ENCODE measurements at places on chromosomes 2 and 18.

GRCh38 chr2:32841931-32842898 is 104.5 kb upstream of the LTBP1 start:
- no peak for DNase-seq

DNA sequence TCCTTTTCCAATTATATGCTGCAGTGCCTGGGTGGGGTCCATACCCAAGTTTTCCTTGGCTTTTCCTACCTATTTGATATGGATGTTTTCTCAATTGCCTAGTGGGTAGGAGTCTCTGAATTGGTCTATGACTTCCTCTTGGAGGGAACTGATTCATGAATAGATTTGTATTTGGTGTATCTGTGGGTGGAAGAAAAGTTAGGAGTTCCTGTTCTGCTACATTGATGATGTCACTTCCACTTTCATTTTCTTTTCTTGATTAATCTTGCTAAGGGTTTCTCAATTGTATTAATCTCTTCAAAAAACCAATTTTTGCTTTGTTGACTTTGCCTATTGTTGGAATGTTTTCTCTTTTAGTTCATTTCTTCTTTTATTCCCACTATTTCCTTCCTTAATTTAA is 37.4 kb upstream of the SLC9A2 start:
- DNase-seq: no peak

- no peak for DNase-seq
These were observed 64.8 kb upstream of the EML6 start for GRCh38 chr2:54658564-54659071.

DNA sequence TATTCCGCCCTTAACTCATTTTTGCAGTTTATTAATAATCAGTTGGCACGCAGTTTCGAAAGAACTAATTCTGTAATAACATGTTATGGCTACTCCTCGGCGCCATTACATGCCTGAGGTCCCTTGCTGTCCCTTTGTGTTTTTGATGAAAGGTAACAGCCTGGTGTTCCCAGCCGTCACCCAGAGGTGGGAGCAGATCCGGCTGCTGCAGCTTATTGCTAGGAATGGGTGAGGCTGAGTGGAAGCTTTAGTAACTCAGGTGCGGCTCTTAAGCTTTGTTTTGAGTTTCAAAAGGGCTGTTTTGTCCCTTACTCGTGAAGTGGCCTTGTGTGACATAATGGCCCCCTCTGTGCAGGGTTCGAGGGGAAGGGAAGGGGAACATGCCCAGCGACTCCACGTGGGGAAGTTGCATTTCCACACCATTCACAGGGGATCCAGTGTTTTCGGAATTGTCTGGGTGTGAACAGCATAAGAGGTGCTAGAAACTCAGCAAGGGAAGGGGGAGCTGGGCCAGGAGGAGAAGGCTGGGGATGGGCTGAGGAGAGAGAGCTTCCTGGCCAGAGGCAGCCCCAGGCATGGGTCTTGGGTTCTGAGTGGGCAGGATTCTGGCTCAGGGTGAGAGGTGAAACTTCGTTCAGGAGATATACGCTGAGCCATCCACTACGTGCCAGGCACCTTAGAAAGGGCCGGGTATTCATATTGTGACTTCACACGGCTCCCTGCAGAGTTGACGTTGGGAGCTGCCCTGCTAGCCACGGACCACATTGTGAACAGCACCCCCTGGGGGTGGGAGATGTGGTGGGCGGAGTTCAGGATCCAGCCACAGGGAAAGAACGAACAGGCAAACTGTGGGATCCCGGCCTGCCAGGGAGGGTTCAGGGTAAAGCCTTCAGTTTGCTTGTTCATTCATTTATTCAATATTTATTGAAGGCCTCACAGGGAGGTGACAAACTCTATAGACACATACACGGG is 84.4 kb downstream of the TGOLN2 start:
- DNase-seq: no peak

DNA sequence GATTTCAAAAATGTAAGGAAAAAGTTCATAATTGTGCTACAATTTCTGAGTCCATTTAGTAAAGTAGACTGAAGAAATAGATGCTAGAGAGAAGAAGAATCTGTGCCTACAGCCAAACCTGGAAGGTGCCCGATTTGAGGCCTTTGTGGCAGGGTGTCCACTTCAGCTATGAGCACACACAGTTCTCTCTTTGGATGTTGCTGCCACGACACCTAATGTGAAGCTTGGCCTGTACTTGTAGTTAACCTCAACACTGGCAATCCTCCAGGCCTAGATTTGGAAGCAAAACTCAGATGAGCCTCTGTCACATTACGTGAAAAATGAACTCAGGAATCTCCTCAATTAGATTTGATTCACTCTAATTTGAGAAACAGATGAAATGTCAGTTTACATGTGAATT is 90.1 kb upstream of the LRP1B start:
- DNase-seq: no peak

DNA sequence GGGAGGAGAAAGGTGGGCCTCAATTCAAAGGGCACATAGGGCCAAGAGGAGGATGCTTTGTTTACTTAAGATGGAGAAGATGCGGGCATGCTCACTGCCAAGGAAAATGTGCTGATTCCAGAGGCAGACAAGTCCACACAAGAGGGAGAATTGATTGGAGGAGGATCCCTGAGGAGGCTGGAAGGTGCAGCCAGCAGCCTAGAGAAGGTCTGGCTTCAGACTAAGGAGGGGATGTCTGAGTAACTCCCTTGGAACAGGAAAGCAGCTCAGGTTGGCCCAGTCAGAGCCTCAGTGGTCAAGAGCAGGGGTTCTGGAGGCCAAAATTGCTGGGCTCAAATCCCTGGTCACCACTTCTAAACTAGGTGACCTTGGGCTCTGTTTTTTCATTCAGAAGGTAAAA is 265.5 kb upstream of the NCKAP5 start:
- no peak for DNase-seq

DNA sequence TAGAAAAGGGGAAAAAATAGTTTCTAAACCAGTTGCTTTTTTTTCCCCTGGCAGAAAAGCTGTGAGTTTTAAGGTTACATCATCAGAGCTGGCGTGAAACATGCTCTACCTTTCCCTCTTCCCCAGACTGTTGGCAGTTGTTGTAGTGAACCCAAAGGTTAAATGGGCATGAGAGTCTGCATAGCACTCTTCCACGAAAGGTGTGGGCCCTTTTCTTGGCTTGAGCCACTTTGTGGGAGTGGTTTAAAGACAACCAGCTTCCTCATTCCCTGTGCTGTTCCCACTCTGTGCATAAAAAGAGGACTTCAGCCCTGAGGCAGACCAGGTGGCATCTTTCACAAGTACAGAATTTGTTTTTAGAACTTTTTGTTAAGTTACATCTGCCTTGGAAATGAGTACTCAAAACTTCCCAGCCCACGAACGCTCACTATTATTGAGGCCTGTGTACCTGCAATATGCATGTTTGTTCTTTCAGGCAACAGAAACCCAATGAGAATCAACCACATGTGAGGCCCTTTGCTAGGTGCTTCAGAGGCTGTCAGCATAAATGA is 243.8 kb downstream of the BABAM2 start:
- no peak for DNase-seq

- no peak for DNase-seq
These were observed 16.9 kb upstream of the CFAP36 start for GRCh38 chr2:55502590-55503141.

- DNase-seq: no peak
These were observed 27.9 kb downstream of the WDR33 start for GRCh38 chr2:127783101-127783500.

DNA sequence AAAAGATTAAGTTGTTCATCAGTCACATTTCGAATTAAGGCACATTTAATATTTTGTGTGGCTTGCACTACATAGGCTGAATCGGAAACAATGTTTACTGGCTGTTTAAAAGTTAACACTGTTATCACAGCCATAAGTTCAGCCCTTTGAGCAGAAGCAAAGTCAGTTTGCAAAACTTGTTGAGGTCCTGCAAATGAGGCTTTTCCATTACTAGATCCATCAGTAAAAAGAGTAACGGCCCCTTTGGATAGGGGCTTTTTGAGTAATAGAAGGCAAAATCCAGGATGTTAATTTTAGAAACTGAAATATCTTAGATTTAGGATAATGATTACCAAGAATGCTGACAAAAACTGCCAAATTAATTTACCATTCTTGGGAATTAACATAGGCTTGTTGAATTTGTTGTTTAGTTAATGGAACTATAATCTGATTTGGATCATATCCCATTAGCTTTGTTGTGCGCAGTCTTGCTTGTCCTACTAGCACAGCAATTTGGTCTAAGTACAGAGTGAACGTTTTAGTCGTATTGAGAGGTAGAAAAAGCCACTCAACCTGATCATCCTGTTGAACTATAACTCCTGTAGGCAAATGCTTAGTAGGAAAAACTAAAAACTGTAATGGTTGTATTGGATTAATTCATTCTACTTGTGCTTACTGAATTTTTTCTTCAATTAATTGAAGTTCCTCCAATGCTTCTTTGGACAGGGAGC is 13.9 kb upstream of the SUCLG1 start:
- DNase-seq: no peak

DNA sequence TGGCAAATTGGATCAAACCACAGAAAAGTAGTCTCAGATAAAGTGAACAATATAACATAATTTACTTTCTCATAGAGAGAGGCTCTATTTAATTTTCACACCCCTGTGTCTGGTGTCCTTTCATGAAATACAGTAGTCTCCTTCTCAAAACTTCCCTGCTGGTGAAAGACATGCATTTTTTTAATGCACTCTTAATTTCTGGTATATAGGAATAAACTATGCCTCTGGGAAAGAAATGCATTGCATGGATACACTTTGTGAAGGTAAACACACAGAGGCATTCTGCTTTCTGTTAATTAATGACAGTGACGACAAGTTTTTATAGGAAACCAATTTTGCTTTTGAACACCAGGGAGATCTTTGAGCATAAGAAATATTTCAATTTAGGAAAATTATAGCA is 24.1 kb upstream of the TMEM178A start:
- DNase-seq: no peak

- DNase-seq: no peak
These were observed 94.6 kb downstream of the EN1 start for GRCh38 chr2:118752762-118753429.

DNA sequence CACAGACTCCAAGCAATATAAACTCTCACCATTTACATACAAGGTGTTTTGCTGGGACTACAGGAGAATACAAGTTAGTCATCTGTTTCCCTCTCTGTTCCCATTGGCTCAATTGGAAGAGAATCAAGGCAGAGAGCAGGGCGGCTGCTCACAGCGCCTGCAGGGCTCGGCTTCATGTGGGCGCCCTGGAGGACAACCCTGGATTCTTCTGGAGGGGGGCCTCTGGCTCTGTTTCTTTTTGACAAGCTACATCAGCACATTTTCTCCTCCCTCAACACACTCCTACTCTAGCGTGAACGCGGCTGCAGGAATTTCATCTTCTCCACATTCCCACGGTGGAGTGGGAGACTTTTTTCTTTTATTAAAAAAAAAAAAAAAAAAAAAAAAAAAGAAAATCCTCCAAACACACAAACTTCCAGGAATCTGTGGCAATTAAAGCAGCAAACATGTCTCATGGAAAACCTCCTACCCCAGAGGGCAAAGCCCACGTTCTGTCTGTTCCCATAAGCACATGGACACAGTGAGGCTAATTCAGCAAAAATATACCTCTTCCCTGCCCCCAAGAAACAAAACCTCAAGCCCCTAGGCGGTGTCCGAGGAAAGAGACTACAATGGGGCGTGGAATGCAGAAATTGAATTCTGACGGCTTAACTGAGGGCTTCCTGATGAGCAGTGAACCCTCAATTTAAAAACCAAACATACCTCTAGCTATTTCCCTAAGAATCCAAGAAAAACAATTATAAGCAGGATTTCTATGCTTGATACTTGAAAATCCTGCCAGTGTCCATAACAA is 50.6 kb downstream of the PARD6G start:
- DNase-seq: no peak

GRCh38 chr2:233953087-233953801 is 36.1 kb downstream of the TRPM8 start:
- DNase-seq: no peak

GRCh38 chr2:211035548-211036185 is 479.3 kb downstream of the CPS1 start:
- no peak for DNase-seq

- DNase-seq: no peak
These were observed 249.7 kb upstream of the NCKAP5 start for GRCh38 chr2:133817680-133818566.

GRCh38 chr2:13180729-13181128 is 464.0 kb downstream of the TRIB2 start:
- no peak for DNase-seq

- DNase-seq: no peak
These were observed 8.4 kb upstream of the LIMS2 start for GRCh38 chr2:127683757-127684156.

- DNase-seq: no peak
These were observed 36.5 kb downstream of the NCOA1 start for GRCh38 chr2:24527536-24527935.

GRCh38 chr2:123853161-123853560 is 171.9 kb upstream of the CNTNAP5 start:
- no peak for DNase-seq

GRCh38 chr2:180202467-180202951 is 195.4 kb upstream of the CWC22 start:
- no peak for DNase-seq

DNA sequence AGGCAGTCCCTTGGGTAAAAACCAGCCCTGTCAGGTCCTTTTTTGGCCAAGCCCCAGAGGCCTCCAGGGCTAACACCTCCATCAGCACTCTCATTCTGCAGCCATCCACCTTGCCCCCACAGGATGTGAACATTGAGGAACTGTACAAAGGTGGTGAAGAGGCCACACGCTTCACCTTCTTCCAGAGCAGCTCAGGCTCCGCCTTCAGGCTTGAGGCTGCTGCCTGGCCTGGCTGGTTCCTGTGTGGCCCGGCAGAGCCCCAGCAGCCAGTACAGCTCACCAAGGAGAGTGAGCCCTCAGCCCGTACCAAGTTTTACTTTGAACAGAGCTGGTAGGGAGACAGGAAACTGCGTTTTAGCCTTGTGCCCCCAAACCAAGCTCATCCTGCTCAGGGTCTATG is 7.3 kb downstream of the IL1F10 start:
- DNase-seq: no peak

GRCh38 chr2:193824474-193824873 is 1629.7 kb upstream of the TMEFF2 start:
- no peak for DNase-seq

GRCh38 chr2:99688699-99689098 is 198.9 kb upstream of the REV1 start:
- DNase-seq: no peak

- DNase-seq: no peak
These were observed 112.7 kb downstream of the MCFD2 start for GRCh38 chr2:46802665-46803546.

- no peak for DNase-seq
These were observed 31.0 kb upstream of the GALR1 start for GRCh38 chr18:77218642-77219041.

GRCh38 chr2:122595065-122595464 is 839.6 kb downstream of the TSN start:
- no peak for DNase-seq
